ENCODE measurements at places on chromosomes 2 and 18.
A peak's percentile ranks its signal among the peaks of the same experiment; 100 is the strongest.

DNA sequence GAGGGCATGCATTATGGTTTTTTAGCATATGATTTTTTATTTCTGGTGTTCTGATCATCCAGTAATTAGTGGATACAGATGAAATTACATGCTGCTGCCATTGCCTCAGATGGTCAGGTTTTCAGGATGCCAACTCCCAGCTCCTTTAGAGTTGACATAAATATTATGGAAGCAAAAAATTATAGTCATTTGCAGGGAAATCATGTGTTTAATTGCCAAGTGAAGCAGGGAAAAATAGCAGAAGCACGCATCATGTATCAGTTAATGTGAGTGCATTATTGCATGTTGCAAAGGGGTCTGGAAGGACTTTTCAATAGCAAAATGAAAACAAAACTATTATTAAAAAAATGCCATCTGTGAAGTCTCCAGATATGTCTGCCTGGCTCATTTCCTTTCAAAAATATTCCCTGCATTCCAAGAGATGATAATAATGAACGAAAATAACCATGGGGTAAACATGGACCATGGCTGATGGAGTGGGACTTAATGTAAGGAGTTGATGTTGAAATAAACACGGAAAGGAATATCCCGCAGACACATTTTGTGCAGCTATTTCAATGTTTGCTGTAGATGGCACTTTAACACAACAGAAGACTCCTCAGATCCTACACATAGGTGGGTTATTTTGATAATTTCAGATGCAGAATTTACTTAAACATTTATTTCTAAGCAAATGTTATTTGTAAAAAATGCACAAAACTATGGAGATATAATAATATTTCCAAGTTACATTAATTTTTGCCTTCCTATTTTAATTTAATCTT, 87.7 kb upstream of the DYNAP start:
- no peak for DNase-seq

DNA sequence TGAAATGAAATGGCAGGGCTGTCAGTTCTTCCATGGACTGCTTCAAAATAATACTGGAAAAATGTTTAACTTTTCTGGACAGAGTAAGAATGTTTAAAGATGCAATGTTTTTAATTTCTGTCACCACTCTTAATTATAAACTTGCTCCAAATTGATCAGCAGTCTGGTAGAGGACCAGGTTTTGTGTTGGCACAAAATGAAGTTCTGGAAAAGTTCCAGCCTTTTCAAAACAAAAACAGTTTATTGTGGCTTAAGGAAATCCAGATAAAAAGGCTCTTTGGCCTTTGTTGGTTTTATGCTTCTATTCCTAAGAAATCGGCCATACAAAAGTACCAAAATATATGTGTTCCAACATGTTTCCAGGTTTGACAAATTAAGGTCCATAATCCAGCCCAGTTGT, 48.8 kb downstream of the PTRHD1 start:
- DNase-seq, result no peak

- no peak for DNase-seq
Measured at GRCh38 chr2:65128297-65129190, 1.4 kb downstream of the RAB1A start.

DNA sequence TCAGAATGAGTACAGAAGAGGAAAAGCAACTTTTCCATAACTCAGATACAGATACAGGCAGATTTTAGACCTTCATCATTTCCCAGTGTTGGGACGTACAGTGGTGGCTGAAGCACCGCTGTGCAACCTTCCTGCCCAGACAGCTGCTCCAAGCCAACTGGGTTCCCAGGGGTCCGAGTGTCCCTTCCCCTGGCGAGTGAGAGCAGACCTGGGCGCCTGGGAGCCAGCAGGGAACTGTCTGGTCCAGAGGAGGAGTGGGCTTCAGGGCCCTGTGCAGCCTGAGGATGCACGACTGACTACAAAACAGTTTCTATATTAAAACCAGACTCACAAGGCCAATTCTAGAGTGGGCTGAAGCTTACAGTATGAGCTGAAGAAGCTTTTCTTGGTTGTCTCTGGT, 11.1 kb upstream of the OR6B2 start:
- no peak for DNase-seq

DNA sequence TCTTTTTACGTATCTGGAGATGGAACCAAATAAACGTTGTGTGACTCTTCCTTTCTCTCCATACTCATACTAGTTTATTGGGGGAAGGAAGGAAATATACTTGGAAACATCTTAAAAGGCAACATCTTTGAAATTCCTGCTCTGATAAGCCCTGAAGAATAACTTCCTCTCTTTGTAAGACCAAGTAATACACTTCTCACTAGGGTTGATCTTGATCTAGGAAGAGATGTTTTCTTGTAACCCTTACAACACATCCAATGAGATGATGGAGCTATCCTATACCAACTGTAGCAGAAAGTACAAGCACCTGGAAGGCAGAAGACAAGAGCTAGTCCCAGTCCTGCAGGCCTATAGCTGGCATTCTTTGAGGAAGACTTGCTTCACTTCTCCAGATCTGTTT, 2.0 kb downstream of the ANKRD44 start:
- no peak for DNase-seq

DNA sequence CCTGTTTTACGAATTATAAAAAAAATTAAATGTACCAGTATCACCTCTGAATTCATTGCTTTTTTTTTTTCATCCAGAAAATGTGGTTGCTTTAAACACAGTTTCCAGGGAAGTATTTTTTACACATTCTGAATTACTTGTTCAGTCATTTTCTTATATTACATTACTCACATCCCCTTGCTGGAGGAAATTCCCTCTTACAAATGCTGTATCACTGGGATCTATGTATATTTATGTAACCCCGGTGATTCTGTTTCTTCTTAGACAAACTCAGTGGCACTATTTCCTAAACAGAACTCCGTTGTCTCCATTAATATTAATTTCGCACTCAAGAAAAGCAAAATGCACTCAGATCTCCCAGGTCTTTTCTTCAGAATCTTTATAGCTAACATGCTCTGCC, 1078.5 kb upstream of the ZEB2 start:
- no peak for DNase-seq

GRCh38 chr2:75210409-75210808, 11.1 kb upstream of the TACR1 start:
- DNase-seq, result no peak

DNA sequence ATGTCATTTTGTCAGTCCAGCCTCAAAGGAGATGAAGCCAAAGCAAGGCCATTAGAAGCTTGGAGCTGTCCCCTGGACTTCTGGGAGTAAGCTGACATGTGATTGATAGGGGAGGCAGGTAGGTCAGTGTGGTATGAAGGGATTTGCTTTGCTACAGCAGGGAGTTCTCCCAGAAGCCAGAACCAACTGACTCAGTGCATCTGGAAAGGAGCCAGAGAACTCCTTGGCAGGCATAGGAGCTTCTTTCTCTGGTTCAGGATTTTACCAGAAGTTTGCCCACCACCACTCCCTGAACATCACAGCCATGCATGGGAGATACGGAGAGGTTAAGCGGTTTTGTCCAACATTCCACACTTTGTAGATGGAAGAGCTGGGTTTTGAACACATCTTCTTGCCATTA, 24.5 kb upstream of the KCNE4 start:
- peak; percentile 51 for DNase-seq

Data from A549 (cell line).